Memory B cell (primary cell): ENCODE measurements at places on chromosomes 16 and 17.

- no peak for DNase-seq
Measured at GRCh38 chr17:29582772-29583171, 6.7 kb downstream of the GIT1 start.

GRCh38 chr17:16931318-16932060 is 40.4 kb downstream of the TNFRSF13B start:
- no peak for DNase-seq

DNA sequence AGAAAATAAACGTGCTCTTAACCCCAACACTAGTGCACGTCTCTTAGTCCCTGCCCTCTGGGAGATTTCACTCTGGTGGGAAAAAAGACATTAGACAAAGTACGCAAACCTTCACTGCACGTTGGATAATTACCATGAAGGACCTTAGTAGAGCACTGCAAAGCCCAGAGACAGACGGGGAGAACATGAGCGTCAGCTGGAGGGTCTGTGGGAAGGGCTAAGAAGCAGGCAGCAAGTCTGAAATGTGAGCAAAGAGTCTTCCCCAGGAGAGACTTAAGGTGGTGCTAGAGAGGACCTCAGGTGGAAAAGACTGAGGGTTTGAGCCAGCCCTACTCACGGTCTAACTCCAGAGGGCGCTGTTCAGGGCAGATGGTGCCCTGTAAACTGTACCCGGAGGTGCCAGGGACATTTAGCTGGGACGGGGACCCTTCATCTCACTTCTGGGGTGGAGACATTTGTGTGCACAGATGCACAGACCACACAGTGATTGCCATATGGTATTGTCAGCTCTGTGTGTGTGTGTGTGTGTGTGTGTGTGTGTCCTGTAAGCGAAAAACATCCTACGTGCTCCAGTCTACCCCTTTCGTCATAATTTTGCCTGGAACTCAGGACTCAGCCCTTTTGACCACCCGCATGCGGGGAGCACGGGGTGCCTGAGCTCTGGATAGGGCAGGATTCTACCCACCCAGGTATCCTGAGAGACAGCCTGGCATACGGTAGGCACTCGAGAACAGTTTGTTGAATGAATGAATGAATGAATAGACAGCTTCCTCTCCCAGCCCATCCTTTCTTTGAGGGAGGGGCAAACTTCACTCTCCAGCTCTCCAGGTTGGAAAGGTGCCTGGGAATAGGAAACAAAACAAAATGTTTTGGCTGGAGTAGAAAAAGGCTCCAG is 10.1 kb upstream of the STAC2 start:
- DNase-seq = no peak

- DNase-seq = no peak
Measured at GRCh38 chr16:82016964-82017363, 5.7 kb upstream of the SDR42E1 start.

DNA sequence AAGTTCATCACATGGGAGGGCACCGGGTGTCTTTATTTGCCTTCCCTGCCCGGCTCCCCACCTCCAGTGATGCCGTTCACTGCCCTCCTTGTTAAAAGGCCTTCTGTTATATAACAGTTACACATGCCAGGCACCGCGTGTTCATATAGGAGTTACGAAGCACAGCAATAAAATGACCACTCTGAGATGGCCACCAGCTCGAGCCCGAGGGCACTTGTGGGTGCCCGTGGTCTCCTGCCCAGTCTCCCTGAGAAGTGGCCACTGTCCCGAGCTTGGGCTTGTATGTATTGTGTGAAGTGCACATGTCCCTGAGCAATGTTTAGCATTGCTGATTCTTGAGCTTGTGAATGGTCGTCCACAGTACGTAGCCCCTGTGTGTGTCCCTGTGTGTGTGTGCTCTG is 355.6 kb downstream of the SEC14L1 start:
- no peak for DNase-seq

- DNase-seq = no peak
Measured at GRCh38 chr16:82675300-82675699, 48.5 kb downstream of the CDH13 start.

DNA sequence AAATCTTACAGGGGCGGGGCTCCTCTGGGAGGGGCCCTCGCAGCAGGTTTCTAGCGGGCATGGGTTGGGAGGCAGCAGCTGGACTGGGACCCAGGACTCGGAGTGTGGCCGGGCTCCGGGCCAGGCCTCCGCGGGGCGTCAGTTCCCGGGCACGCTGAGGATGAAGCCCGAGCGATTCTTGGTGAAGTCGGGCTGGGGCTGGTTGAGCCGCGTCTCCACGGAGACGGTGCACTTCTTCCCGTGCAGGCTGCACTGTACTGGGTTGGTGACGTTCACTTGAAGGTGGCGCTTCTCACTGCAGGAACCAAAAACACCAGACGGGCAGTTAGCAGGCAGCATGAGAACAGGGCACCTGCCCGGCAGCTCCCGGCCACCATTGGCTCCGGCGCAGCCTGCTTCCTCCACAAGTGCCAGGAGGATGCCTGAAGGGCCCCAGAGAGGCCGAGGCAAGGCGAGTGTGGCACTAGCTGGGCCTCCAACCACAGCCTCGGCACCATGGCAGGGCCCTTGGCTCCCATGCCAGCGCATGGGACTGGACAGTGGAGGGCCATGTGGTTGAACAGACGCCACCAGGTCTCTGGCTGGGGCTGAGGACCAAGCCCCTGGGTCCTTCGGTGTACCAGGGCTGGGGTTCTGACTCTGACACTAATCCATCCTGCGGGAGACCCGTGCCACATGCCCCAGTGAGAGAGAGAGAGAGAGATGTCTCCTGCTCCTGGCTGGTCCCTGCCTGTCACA is 8.0 kb downstream of the CDK5R1 start:
- no peak for DNase-seq

DNA sequence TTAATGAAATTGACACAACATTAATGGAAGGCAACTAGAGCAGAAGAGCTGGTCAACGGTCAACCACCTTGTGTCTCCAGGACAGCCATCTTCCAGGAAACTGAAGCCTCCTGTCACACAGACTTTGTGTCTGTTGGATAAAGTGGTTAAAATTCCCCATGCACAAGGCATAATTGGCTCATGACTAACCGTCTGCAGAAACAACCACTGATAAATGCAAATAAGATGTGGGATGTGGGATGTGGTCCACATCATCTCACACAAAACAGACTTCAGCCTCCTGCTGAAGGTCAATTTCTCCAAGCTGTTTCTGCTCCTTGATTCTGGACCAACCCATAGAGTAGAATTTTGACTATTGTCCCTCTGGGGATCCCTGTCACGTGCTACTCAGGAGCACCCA is 26.9 kb upstream of the XYLT1 start:
- DNase-seq = no peak

DNA sequence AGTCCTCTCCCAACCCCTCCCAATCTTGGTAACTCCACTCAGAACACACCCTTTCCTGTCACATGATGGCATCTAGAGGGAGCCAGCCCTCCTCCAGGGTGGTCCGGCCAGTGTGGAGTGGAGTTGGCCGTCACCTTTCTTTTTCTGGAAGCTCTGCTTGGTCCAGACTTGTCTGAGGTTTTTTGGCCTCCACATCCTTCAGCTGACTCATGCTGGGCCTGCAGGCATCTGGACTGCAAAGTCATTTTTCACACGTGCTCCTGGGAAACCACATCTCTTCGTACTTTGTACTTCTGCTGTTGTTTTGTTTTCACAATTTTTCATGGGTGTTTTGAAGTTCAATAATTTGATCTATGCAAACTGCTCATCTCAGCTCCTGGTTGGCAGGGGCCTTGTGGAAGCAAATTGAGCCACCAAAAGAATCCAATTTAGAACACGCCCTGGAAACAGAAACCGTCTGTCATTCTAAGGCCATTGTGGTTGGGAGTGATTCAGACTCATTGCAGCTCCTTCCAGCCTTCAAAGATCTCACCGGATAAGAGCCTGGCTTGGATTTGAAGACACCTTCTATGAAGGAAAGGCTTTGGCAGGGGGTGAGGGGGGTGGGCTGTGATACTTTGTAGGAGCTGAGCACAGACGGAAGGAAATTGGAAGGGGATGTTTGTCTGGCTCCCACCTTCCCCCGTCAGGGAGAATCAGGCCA is 42.4 kb upstream of the NF1 start:
- DNase-seq = no peak

- no peak for DNase-seq
Measured at GRCh38 chr17:39051001-39051585, 83.9 kb upstream of the FBXO47 start.

GRCh38 chr16:11240636-11241473 is 15.1 kb downstream of the SOCS1 start:
- no peak for DNase-seq

GRCh38 chr16:15038689-15039088 is 17.2 kb downstream of the NTAN1 start:
- DNase-seq = no peak

- no peak for DNase-seq
Measured at GRCh38 chr17:50918933-50919296, 52.8 kb upstream of the TOB1 start.

GRCh38 chr16:78677181-78677731 is 577.8 kb downstream of the WWOX start:
- no peak for DNase-seq

DNA sequence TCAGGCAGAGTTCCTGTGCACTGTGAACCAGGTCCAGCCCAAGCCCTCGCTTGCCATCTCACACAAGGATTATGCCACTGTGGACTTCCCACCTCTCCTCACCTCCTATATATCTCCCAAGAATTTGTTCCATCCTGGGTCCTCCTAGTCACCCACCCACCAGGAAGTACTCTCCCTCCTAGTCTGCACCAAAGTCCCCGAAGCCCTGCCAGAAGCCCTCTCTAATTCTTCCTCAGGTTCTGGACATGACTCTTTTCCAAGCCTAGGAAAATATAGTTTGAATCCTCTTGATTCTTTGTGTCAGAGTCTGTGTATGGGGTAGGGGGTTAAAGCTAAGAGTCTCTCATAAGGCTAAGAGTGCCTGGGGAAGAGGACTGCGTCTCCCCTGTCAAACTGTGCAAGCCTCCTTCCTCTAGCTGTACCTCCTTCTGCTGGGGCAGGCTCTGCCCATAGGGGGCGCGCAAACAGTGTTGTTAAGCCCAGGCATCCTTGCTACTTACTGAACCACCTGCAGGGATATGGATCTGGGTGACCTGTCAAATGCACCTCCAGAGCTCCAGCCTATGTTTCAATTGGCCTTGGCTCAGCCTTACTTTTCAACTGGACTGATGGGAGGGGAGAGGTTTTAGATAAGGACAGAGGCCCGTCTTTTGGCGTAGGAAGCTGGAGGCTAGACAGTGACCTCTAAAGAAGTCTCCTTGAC is 16.6 kb upstream of the DLX4 start:
- DNase-seq = peak; percentile 53

DNA sequence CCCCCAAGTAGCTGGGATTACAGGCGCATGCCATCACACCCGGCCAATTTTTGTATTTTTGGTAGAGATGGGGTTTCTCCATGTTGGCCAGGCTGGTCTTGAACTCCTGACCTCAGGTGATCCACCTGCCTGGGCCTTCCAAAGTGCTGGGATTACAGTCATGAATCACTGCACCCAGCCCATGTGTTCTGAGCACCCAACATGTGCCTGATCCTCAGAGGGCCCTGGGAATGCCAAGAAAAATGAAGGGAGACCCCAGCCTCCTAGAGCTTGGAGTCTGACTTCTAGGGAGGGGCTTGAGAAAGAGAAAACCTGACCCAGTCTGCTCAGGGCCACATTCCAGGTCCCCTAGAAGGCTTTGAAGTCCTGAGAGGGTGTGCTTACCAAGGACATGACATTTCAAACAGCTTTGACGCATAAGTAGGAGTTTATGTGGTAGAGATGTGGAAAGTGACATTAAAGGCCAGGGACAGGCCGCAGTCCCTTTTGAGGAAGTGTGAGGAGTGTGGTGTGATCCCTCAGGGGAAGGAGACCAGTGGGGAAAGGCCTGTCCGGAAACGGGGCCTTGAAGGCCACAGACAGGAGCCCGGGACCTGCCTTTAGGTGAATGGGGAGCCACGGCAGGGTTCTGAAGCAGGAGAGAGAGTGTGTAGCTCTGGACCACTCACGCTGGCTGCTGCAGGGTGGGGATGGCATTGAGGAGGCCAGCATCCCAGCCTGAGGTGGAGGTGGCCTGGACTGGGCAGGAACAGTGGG is 1.1 kb upstream of the CCL22 start:
- DNase-seq = no peak

GRCh38 chr17:47812146-47812920 is 9.3 kb downstream of the OSBPL7 start:
- DNase-seq = no peak

DNA sequence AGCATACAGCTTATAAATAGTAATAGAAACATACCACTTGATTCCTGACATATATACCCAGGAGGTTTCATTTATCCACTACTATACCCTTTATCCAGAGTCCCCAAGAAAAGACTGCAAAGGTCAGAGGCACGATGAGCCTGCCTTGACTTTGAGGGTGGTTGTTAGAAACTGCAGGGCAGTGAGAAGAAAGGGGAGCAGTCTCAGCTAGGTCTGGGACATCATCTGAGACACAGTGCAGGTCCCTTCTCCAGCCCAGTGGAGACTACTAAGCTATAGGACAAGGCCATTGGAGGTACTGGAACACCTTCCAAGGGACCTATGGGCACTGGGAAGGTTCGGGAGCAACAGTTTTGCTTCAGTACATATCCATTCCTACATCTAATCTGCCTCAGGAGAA is 20.2 kb upstream of the TEKT3 start:
- no peak for DNase-seq

DNA sequence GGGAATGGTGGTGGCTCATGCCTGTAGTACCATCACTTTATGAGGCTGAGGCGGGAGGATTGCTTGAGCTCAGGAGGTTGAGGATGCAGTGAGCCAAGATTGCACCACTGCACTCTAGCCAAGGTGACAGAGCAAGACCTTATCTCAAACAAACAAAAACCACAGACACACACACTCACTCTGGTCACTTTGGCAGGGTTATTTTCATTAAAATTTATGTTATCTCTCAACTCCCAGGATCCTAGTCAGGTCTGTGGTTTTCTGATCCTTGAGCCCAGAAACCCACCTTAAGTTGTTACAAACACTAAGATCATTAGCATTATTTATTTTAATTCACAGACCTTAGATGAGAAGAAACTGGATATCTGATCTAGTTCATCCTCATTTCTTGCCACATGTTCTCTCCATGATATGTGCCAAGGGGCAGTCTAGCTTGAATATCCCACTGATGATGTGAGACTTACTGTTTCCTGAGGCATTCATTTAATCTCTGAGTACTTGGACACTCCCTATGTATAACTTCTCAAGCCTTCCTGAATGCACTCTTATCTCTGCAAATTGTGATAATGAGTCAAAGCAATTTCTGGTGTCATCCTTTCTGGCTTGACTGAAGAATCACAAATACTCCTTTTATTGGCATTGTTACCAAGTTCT is 9.6 kb downstream of the ABHD15 start:
- no peak for DNase-seq

DNA sequence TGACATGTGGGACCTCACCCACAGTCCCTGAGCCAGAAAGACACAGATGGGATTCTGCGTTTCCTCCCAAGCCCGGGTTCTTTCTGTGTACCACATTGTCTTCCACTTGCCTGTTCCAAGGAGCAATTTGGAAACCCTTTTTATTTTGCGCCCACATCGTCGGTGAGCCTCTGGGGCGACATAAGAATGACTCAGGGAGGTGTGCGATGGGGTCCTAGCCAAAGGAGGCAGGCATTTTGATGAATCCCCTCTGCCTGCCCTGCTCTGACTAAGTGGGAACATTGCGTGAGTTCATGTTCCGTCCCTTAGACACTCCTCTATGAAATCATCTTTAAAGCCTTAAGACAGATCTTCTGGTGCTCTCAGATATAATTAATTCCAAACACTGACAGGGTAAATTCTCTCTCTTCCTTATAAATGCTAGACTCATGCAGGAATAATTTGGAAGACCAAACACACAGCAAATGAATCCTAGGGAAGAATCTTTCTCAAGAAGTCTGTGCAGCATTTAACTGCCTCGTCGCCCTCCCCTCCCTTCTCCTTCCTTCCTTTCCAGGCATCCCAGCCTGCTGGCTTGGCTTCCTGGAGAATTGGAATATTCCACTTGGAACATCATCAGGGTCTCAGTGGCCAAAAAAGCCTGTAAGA is 52.7 kb upstream of the FOXF1 start:
- DNase-seq = no peak
